ENCODE measurements at places on chromosomes 4 and X.
A peak's percentile ranks its signal among the peaks of the same experiment; 100 is the strongest.

GRCh38 chrX:46712764-46713163, 46.2 kb downstream of the SLC9A7 start:
- DNase-seq, result no peak

GRCh38 chr4:120926358-120927025, 4.0 kb upstream of the PRDM5 start:
- DNase-seq, result no peak

GRCh38 chr4:104420766-104421165, 73.9 kb downstream of the CXXC4 start:
- no peak for DNase-seq

- no peak for DNase-seq
Measured at GRCh38 chr4:4852591-4853362, 6.7 kb upstream of the MSX1 start.

- DNase-seq, result no peak
Measured at GRCh38 chr4:3472411-3473141, 9.5 kb downstream of the DOK7 start.

DNA sequence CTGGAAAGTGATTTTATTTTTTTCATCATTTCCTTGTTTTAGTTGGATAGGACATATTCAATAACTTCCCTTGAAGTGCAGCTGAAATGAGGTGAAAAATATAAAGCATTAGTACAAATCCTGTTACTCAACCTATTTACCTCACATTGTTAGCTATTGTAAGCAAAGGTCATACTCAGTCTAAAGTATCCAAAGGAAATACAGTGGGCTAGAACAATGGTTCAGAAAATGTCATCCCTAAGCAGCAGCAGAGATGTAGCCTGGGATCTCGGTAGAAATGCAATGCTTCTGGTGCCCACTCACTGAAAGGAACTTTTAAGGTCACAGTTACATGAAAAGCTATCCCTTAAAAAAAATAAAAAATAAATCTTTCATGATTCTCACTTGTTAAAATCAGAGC, 300.6 kb downstream of the PPP4R3C start:
- no peak for DNase-seq

GRCh38 chrX:105463473-105463872, 243.0 kb upstream of the TEX13A start:
- DNase-seq, result no peak

GRCh38 chr4:96102541-96103026, 262.7 kb downstream of the PDHA2 start:
- DNase-seq, result no peak

- DNase-seq, result no peak
Measured at GRCh38 chrX:112636288-112636687, 43.5 kb downstream of the LHFPL1 start.

- no peak for DNase-seq
Measured at GRCh38 chr4:177351622-177352244, 42.1 kb downstream of the NEIL3 start.

- no peak for DNase-seq
Measured at GRCh38 chr4:30839583-30840520, 119.7 kb downstream of the PCDH7 start.

GRCh38 chrX:137178392-137178791, 144.6 kb upstream of the GPR101 start:
- DNase-seq, result no peak

- DNase-seq, result no peak
Measured at GRCh38 chrX:150236327-150236726, 126.8 kb upstream of the MAMLD1 start.

- no peak for DNase-seq
Measured at GRCh38 chr4:102454268-102454667, 46.9 kb upstream of the NFKB1 start.

DNA sequence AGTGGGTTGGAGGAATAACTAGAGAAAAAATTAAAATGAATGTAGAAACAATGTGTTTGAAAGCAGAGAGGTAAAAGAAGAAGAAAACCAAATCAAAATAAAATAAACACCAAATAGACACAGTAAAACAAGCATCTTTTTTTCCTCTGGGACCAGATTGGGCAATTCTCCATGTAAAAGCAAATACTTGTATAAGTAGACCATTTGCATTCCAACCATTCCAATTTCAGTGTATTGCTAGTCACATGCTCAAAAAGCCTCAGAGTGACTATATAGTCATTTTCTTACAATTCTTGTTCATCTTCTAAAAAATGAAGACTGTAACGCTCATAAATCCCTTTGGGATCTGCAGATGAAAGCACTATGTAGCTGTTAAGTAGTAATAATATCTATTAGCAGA, 969.5 kb downstream of the PCDH18 start:
- no peak for DNase-seq

DNA sequence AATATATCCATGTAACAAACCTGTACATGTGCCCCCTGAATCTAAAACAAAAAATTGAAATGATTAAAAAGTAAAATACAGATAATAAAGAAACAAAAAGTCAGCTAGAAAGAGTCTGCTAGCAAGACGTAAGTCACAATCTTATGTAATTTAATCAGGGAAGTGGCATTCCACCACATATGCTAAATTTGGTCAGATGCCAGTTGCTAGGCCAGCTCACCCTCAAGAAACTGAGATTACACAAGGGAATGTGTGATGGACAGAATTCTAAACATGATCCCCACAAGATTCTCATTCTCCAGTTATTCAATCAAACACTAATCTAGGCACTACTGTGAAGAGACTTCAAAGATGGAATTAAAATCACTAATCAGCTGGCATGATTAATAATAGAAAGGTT, 689.3 kb downstream of the CENPC start:
- DNase-seq, result no peak

GRCh38 chr4:71360844-71361243, 22.0 kb downstream of the SLC4A4 start:
- DNase-seq, result no peak

- DNase-seq, result no peak
Measured at GRCh38 chrX:39002466-39002865, 201.2 kb downstream of the MID1IP1 start.

DNA sequence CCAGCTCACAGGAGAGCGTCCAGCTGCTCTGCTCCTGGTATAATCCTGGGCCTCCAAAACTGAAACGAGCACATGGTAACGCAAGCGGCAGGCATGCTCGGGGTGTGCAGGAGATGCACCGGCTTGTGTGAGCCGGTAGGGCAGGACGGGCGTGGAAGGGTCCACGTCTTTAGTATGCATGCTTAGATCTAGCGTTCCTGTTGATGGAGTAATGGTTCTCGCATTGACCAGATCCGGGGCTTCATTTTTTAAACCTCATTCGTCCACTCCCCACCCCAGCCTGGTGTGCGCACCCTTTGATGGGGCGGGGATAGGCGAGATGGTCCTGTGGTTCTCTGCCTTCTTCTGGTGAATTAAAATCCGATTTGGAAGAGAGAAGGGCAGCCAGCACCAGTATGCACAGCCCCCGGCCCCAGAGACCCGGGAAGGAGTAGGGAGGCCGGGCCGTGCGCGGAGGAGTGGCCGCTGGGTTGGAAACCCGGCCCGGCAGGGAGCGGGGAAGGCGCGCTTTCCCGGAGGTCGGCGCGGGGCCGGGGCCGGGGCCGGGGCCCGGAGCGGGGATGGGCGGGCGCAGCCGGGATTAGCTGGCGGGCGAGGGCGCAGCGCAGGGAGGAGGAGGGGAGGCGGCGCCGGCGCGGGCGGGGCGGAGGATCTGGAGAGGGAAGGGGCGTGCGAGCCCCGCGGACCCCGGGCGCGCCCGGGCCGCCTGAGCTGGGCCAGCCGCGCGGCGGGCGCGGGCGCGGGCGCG, 39.9 kb downstream of the FAM149A start:
- DNase-seq, result peak; percentile 18

- DNase-seq, result no peak
Measured at GRCh38 chrX:150219374-150220185, 143.5 kb upstream of the MAMLD1 start.

GRCh38 chr4:101599620-101600019, 190.9 kb upstream of the BANK1 start:
- no peak for DNase-seq

GRCh38 chr4:16636912-16637630, 261.4 kb downstream of the LDB2 start:
- no peak for DNase-seq

DNA sequence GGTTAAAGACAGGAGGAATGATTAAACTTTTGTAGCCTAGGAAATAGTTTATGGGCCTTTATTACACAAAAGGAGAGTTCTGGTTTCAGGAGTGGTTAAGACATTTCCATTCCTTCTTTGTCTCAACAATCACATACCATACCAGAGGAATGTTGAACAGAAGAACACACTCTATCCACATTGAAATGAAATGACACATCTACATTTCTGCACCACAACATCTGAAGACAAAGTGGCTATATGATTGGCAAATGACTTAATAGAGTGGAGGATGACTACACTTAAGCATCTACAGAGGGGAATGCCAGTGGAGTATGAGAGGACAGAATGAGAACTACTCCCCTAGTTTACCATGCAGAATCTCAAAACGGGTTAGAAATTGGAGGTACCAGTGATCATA, 8.0 kb downstream of the CYP2U1 start:
- DNase-seq, result no peak

DNA sequence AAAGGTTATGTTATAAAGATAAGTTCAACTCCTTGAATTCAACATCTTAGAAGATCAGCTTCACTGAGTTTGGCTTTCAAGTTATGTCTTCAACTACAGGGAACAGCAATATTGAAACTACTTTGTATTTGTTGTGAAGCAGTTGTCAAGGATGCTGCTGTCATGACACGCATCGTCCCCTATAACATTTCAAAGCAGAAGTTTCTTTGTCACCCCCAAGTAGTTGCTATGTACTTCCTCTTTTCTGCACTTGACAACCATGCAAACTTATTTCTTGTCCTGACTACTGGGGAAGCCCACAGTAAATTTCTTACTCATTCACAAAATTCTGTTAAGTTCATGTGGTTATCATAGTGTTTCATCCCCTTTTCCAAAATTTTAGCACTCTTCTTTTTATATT, 14.3 kb downstream of the ANTXR2 start:
- DNase-seq, result no peak

DNA sequence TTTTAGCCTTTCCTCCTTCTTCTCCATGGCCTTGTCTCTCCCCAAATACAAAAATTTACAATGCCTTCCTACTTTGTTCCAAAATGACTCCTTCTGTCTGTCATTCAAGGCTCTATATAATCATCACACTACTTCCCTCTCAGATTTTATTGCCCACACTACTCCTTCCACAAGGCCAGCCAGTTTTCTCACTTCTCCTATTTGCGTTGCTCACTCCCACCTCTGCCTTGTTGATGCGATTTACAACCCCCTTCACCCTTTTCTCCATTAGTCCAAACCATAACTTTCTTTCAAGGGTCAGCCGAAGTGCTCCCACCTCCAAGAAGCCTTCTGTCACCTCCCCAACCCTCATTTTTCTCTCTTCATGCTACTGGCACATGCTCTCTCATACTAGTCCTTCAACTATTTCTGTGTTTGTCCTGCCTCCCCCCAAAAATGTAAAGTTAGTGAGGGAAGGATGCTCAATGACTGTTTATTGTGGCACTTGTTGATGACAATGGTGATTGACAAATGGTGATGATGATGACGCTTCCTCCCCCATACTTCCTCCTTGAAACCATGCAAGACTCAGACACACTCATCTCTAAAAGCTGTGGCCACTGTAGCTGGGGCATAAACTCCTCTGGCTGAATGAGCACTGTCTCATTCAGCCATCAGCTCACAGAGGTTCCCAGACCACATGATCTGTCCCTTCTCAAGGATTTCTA, 2.7 kb upstream of the XKRX start:
- no peak for DNase-seq

- no peak for DNase-seq
Measured at GRCh38 chr4:174524242-174524641, 2.0 kb upstream of the HPGD start.

- DNase-seq, result no peak
Measured at GRCh38 chr4:48102303-48102702, 31.7 kb downstream of the TXK start.

DNA sequence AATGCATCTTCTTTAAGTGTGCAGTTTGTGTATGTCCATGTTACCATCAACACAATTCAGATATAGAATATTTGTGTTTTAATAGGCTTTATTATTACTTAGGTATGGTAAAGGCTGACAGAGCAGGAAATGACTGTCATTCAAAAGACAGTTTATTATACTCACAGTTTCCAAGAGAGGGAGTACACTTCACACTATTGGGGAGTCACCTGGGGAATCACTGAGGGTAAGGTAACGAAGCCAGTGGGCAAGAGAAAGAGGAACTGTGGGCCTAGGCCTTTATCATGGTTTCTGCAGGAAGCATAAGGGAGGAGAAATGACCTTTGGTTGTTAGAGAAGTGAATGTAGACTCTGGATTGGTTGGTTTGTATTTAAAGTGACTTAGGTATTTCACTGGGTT, 235.1 kb upstream of the HCCS start:
- DNase-seq, result no peak
